Heart right ventricle (tissue), 16 donors: ENCODE measurements at places on chromosomes 11 and 22.

DNA sequence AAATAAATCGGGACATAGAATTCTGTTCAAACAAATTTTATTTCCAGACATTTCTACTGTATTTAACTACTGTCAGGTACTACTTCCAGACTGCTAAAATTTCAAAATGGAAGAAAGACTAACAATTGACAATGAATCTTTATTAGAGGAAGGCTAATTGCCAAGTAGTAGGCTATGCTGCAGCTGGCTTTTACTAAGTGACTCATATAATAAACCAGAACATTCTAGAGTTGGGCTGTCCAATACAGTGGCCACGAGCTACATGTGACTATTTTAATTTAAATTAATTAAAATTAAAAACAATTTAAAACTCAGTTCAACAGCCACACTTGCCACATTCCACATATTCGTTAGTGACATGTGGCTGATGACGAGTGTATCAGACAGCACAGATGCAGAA is 27.6 kb downstream of the CHKA start:
- no peak for DNase-seq

DNA sequence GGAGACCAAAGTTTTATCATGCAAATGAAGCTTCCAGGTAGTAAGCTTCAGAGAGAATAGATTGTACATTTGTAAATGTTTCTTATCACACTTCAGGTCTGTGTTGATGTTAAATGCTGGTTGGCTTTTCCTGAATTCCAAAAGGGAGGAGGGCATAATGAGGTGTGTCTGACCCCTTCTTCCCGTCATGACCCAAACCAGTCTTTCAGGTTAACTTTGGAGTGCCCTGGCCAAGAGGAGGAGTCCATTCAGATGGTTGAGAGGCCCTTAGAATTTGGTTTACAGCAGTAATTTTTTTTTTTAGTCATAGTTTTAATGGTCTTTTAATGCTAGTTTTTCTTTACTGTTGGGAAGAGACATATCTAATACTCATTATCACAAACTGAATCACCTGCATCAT is 2.5 kb downstream of the OR6X1 start:
- DNase-seq, result no peak

DNA sequence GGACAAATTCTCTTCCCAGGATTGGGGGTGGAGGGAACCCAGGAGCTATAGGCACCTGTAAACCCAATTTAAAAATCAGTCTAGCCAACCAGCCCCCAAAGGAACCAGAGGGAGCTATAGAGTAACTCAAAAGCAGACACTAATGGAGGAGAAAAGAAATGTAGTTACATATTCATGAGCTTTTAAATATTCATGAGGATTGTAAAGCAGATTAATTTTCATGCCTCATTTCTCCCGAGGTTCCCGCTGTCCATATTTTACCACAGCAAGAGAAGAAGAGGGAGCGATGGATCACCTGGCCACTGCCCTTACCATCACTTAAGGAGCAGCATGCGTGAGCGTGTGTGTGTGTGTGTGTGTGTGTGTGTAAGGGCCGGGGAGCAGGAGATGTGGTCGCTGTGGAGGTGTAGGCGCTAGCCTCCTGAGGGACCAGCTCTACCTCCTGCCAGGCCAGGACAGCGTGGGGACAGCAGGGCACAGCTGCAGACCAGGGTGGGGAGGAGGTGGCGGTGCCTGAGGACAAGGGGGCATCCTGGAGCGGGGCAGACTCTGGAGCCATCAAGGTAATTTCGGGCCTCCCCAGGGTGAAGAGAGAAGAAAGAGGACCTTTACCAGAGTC is 100.7 kb upstream of the THY1 start:
- DNase-seq, result no peak

DNA sequence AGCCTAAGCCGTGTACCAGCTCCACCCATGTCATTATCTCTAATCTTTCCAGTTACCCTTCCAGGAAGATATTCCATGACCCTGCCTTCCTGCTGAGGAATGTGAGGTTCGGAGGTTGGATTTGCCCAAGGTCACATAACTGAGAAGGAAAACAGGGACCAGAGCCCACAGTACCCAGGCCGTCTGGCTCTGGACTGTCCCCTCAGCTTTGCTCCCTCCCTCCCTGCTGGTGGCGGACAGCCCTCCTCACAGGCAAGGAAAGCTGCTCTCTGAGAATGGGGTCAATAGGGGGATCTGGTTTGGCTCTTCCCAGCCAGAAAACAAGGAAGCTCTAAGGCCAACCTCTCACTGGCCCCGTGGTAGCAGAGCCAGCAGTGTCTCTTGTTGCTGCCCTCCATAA is 63.3 kb downstream of the SYN3 start:
- no peak for DNase-seq

DNA sequence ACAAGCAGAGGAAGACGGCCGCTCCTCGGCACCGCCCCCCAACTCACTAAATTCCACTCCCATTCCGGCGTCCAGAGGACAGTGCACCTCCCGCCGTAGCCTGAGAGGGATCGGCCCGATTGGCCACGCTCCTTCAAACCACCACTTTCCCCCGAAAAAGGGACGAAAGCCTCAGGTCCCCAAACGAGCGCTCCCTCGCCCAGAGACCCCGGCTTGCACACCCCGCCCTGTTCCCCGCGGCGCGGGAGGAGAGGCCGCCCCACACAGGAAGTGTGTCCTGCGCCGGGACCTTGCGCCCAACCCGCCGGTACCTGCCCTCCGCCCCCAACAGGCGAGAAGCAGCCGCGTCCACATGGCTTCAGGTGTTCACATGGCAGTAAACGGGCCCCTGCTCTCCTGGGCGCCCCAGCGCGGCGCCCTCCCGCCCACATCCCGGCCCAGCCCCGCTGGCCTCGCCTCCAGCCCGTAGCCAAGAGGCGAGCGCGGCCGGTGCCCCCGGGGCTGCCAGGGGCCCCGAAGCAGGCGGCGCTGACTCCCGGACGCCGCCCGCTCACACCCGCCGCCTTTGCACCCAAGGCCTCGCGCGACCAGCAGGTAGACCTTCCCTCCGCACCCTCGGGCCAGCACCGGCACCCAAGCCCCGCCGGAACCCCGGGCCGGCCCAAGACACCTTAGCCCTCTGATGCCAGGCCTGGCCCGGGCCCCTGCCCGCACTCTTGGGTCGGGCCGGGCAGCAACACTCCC is 849 bp downstream of the TCF20 start:
- DNase-seq, result peak; percentile 27
